ENCODE measurements at places on chromosomes 6 and 20.

DNA sequence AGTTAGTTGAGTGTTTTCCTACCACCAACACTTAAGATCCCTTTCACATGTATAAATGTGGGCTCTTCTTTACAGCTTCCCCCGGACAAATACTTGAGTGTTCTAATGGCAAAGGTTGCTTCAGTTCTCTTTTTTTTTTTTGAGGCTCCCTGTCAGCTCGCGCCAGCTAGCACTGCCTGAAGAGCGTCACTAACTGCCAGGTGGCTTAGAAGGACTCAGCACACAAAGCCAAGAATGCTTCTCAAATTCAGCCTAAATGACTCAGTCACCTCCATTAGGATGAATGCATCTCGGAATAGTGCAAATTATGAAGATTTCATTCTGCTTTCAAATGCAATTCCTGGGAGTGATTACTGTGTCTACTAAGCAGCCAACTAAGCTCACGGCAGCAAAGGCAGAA lies 150.7 kb upstream of the BTBD3 start:
- no peak for DNase-seq

DNA sequence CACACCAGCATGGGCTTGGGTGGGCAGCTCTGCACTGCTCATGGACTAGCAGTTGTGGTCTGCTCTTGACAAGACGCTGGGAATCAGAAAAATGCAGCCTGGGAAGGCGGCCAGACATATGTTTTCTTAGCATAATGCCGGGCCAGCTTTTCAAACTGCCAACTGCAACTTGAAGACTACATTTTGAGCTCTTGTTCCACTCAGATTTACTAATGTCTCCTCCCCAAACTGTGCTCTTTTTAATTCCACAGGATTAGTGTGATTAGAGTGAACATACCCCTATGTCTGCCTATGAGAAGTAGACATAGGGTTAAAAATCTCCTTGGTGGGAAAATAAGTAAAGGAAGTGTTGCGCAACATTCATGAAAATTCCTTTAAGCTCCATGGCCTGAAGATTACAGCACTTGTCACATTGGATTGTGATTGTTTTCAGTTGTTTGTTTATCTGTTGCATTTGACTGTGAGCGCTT lies 5.3 kb upstream of the FNDC1 start:
- DNase-seq: no peak

DNA sequence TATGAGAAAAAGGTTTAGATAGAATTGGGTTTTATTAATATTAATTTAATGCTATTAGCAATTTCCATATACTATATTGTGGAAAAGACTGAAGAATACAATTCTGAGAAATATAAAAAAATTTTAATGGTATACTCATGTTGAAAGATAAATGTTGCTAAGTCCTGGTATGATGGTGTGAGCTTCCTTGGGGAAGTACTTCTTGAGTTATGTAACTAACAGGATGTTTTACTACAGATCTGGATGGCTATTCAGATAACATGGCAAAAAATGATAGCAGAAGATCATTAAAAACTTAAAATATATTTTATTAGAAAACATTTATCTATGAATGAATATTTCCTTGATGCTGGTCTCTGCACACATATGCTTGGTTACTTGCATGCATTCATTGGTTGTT lies 23.5 kb upstream of the CALHM6 start:
- DNase-seq: no peak

DNA sequence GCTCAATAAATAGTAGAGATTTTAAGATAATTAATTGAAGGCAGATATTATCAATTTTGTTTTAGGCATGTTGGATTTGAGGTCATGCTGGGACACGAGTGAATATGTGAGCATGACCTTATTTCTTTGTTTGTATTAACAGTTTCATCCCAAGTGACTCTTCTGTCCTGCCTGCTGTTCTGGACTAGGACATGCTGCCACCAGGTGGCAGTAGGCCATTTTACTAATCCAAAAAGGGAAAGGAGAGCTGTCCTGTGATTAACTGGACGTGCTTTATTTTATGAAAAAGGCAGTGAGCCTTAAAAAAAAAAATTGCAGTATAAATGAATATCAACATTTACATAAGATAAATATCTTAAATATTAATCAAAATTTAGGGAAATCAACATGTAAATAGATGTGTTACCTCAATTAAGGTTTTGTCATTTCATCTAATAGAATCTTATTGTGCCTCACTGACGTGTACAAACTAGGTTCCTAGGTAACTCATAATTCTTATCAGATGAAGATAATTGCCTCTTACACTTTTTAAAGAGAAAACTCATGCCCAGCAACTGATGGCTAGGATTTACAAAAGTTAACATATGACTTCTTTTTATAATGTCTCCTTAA lies 49.8 kb downstream of the FRK start:
- peak; percentile 70 for DNase-seq

DNA sequence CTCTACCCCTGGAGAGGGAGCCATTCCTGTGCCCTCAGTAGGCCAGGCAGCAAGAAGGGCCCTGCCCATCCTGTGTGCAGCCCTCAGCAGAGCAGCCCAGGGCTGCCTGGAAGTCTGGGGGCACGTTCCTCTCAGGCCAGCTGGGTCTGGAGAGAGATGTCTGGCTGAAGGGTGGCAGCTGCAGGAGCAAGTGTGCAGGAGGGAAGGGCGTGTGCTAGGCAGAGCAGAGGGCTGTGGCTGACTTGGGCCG lies 62.7 kb downstream of the NOL4L start:
- no peak for DNase-seq

DNA sequence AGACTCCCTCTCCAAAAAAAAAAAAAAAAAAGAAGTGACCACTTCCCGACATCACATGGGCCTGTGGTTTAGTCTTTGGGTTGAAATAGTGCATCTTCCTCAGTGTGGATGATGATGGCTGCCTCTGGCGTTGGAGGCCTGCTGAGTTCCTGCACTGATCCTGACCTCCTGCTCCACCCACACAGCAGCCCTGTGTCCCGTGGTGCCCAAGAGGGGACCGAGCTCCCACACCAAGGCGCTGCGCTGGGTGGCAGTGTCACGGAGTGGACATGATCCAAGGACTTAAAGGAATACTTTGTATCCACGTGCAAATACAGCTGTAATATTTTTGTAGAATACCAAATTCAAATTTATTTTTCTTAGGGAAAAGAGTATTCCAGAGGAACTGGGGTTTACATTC lies 109.2 kb upstream of the PHACTR3 start:
- DNase-seq: no peak

- DNase-seq: no peak
These were observed 5.7 kb downstream of the PPP1R10 start for GRCh38 chr6:30611150-30611855.

DNA sequence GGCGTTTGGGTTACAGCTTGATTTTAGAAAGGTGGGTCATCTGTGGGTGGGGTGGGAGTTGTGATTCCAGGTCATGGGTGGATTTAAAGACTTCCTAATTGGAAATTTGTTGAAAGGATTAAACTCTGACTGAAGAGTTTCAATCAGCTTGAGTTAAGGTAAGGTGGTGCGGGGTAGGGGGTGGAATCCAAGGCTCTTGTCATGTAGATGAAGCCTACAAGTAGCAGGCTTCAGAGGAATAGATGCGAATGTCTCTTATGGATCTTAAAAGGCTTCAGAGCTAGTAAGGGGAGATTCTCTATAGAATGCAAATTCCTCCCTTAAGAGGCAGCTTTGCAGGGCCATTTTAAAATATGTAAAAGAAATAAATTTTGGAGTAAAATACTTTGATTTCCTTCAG lies 645.3 kb downstream of the FRK start:
- no peak for DNase-seq

DNA sequence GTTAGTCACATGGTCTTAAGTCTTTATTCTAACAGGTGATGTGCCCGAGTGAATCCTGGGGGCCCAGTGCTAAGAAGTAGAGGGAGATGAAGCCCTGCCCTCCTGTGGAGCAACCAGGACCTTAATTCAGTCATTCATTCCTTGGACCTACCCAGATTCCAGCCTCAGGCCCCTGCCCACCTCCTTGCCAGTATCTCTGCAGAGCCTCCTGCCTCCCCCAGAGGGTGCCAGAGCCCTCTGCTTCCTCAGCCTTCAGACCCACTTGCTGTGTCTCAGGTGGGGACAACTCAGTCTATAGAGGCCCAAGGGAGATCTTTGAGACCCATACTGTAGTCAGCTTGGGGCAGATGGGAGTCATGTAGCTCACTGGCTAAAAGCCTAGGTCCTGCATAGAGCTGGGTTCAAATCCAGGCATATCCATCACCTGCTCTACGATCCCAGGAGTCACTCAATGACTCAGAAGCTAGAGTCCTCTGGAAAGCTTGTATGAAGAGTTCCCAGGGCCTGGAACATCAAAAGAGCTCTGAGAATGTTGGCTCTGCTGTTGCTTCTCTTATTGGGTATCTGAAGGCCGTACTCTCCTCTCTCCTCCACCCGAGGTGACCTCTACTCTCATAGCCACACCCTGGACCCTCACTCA lies 3.9 kb upstream of the SIGLEC1 start:
- DNase-seq: no peak

DNA sequence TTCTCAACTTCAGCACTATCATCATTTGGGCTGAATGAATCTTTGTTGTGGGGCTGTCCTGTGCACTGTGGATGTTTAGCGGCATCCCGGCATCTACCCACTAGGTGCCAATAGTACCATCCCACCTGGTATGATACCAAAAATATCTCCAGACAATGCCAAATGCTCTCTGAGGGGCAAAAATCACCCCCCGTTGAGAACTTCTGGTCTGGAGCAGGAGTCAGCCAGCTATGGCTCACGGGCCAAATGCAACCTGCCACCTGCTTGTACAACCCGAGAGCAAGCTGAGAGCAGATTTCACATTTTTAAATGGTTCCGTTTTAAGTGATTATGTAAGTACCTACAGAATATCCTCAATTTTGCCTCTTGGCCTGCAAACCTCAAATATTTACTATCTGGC lies 26.8 kb downstream of the KCNB1 start:
- no peak for DNase-seq

DNA sequence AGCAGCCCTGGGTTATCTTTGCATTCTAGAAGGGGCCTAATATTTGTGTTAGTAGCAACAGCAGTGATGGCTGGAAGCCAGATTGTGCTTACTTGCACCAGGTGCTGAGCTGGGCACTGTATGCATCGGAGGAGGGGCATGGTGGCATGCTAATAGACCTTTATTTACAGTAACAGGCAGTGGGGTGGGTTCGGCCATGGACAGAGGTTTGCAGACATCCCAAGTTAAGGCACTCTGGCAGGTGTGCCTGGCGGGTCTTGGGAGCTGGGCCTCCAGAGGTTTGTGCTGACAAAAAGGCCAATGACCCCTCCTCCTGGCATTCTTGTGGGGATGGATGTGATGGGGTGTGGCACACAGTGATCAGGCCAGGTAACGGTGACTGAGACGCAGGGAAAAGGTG lies 39.0 kb upstream of the CD93 start:
- no peak for DNase-seq

DNA sequence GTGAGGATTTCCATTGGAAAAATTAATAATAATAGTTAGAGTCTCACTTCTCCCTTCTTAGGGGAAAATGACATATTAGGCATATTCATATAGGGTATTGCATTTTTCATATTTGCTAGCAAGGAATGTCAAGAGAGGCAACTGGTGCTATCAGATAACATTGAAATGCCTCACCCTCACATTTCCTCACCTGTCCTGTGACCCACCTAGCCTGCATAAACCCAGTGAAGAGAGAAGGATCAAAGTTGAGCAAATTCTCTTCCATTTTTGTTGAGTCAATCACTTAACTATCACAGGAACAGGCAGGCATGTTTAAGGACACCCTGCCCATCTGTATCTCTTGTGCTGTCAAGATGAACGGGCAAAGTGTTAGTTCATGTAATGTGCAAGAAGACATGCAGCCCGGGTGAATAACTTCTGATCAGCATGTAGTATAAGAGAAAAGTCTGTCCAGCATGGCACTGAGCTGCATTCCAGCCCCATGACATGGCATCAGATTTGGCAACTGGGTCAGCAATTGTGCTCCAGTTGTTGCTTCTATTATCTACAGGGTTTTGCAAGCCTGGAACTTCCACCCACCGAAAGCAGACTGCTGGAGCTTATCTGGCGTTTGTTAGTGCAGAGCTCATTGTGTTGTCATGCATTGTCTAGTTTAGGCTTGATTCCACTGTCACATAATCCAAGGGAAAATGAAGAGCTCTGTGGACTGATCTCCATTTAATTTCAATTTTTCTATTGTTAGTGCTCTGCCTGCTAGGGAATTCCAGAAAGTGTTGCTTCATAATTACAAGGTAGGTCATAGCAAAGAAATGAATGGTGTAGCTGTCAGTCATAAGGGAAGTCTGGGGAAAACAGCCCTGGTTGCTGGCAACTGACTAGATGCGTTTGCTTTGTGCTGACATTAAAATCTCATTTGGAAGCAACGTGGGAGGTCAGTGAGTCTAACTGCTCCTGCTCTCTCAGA lies 138.4 kb upstream of the TNFAIP3 start:
- peak; percentile 98 for DNase-seq

GRCh38 chr6:148513145-148514071 lies 170.8 kb downstream of the SASH1 start:
- no peak for DNase-seq

DNA sequence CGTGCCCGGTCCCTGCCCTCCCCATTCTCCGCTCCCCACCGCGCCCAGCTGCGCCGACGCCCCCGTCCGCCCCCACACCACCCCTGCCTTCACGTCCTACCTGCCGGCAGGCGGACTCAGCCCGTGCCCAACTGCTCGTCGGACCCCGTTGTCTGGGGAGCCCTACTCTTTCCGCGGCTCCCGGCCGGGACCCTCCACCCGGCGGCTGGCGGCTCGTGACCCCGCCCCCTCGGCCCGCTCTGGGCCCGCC lies at the start of gene SERAC1:
Gene SERAC1 (minus strand): TSS at position 223 of the 250 bp plus-strand sequence. CDS start 9,899 bp downstream, outside the sequence.
- no peak for DNase-seq

DNA sequence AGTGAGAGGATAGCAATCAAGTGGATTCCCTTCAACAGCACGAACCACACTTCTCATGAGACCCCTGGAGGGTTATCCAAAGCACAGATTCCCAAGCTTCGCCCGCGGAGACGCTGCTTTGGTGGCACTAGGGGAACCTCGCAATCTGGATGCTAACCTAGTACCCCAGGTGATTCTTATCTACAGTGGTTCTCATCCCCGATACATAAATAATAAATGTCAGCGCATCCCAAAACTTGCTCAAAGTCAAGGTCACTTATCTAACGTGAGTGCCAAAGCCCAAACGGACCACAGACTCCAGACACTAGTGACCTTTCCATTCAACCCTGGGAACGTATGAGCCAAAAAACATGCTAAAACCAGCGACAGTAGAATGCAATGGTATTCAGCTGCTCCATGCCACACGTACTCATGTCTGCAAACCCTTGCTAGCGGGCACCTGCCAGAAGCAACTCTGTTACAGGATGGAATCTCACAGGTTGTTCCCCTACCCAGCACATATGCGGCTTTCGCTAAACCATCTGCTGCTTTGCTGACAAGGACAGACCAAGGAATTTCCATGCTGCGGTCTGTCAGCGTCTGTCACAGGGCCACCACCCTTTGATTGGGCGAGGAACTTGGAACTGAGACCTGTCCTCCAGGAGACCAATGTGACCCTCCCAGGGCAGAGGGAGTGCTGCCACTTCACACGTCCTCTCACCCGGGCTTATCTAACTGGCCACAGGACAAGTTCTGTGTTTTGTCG lies 16.8 kb downstream of the MYLK4 start:
- DNase-seq: no peak

GRCh38 chr6:122652431-122652830 lies 42.2 kb downstream of the PKIB start:
- peak; percentile 3 for DNase-seq

GRCh38 chr20:38156888-38157634 lies 8.0 kb downstream of the TGM2 start:
- DNase-seq: no peak
